ENCODE measurements at places on chromosomes 7 and 10. TPM values are rescaled to one million over a fixed set of nuclear protein-coding genes. Genes with fewer than 3 reads are reported as not detected.

The CALHM1 gene
- total RNA-seq = not detected

The CRHR2 gene
- total RNA-seq = not detected

The CYP26C1 gene
- total RNA-seq = not detected

The ZNF800 gene
- 29.2 TPM for total RNA-seq

The BLNK gene
- 1.8 TPM for total RNA-seq

The SGPL1 gene
- 22.2 TPM for total RNA-seq

DNA sequence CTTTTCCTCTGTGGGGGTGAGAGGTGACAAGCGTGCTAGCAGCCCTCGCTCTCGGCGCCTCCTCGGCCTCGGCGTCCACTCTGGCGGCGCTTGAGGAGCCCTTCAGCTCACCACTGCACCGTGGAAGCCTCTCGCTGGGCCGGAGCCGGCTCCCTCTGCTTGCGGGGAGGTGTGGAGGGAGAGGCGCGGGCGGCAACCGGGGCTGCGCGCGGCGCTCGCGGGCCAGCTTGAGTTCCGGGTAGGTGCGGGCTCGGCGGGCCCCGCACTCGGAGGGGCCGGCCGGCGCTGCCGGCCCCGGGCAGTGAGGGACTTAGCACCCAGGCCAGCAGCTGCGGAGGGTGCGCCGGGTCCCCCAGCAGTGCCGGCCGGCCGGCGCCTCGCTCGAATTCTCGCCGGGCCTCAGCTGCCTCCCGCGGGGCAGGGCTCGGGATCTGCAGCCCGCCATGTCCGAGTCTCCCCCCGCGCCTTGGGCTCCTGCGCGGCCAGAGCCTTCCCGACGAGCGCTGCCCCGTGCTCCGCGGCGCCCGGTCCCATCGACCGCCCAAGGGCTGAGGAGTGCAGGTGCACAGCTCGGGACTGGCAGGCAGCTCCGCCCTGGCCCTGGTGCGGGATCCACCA, 352.8 kb upstream of the PODXL start:
- H3K27ac ChIP-seq = peak overlapping the region; percentile 28
- peaks cover 9% of the 10 kb centered on the region for H3K4me1 ChIP-seq
- DNase-seq = no peak
- peak overlapping the region; percentile 31 for H3K4me3 ChIP-seq
- H3K36me3 ChIP-seq = no peaks in the 10 kb centered on the region

- no peak for DNase-seq
- H3K36me3 ChIP-seq = peaks cover 4% of the 10 kb centered on the region
- no peak overlapping the region for H3K27ac ChIP-seq
- H3K4me3 ChIP-seq = no peak overlapping the region
- no peaks in the 10 kb centered on the region for H3K27me3 ChIP-seq
These were observed 79.6 kb downstream of the ZNRF2 start for GRCh38 chr7:30363778-30364563.

DNA sequence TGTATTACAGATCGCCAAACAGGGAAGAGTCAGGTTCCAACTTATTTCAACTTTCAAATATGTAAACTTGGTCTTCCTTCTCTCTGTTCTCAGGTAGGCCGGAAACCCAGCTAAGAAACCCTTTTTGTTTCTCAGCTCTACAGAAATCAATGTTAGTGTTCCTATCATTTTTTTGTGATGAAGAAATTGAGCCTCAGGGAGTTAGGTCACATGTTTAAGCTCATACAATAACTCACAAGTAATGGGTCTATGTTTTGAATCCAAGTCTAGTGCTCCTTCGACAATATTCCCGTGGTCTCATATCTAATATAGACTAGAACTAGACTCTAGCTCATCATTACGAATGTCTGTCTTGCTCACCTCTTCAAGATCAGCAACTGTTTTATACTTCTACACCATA, 22.3 kb downstream of the DENND2A start:
- H3K4me1 ChIP-seq = no peaks in the 10 kb centered on the region
- H3K27me3 ChIP-seq = no peaks in the 10 kb centered on the region
- no peaks in the 10 kb centered on the region for H3K36me3 ChIP-seq
- no peak overlapping the region for H3K27ac ChIP-seq

DNA sequence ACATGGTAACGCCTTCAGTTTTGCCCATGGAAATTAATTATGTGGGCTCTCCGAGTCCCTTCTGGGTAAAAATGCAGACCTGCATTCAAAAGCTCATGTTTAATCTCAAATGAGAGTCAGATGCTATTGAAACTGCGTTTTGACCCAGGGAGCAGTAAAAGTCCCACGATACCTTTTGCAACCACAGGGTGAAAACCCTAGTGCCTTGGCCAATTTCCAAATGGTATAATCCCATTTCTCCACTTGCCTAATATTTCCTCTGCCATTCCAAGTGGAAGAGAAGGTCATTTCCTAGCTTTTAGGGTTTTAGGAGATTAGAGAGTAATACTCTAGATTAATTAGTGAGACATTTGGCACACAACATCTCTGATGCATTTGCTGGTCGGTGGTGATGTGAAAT, 132.5 kb downstream of the NRP1 start:
- no peak for DNase-seq
- no peaks in the 10 kb centered on the region for H3K4me1 ChIP-seq
- H3K27ac ChIP-seq = no peak overlapping the region
- H3K27me3 ChIP-seq = no peaks in the 10 kb centered on the region
- no peaks in the 10 kb centered on the region for H3K36me3 ChIP-seq

DNA sequence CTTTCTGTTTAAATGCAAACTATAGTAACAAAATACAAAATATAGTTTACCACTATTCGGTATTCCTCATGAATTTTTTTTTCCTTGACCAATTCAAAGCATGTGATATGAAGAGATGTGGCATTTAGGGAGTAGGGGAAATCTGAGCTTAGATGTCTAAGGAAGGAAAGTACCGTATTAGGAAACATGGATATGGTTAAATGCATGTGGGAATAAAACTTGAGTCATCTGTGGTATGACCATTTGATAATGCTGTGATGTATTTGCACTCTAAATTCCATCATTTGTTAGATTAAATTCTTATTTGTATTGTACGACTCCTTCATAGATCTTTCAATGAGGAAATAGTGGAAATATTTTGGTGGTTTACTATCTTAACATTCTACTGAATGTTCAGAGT, 19.7 kb downstream of the AHR start:
- no peak for DNase-seq
- H3K27ac ChIP-seq = no peak overlapping the region
- no peaks in the 10 kb centered on the region for H3K27me3 ChIP-seq

GRCh38 chr7:132518839-132519173, 57.5 kb downstream of the PLXNA4 start:
- no peak overlapping the region for H3K4me3 ChIP-seq
- H3K4me1 ChIP-seq = no peaks in the 10 kb centered on the region
- H3K27me3 ChIP-seq = no peaks in the 10 kb centered on the region
- no peaks in the 10 kb centered on the region for H3K36me3 ChIP-seq

- H3K27ac ChIP-seq = peak overlapping the region; percentile 86
- H3K36me3 ChIP-seq = peaks cover 35% of the 10 kb centered on the region
- no peaks in the 10 kb centered on the region for H3K27me3 ChIP-seq
- no peak for DNase-seq
- peaks cover 24% of the 10 kb centered on the region for H3K4me1 ChIP-seq
These were observed 4.4 kb downstream of the VIM start for GRCh38 chr10:17232276-17232960.

DNA sequence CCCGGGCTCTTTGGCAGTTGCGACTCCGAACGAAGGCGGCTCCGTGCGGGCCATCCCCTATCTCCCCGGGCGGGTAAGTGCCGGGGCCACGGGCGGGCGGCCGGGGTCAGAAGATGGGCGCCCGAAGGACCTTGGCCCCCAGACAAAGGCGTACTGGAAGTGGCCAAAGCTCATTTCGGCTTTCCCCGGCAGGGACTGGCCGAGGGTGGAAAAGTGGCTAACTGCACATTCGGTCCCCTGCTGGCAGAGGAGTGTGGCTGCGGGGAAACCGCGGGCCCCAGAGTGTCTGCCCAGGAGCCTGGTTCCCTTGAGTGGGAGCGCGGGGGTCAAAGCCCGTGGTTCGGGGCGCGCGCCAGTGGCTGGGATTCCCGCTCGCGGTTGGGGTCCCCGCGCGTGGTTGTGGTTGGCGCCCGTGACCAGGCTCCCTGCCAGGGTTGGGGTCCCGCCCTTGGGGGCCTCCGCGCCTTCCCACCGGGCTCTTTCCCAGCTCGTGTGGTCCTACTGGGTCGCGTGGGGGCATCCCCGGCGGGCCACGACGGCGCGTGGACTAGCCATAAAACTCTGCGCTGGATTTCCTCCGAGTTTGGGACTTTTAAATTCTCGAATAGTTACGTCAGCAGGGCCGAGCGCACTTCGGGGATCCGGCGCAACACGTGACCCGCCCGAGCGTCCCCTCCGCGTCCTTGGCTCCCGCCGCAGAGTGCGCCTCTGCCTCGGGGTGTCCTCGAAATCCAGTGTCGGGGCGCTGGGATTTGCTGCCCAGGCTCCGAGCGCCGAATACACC, 124.4 kb downstream of the TACC2 start:
- no peaks in the 10 kb centered on the region for H3K36me3 ChIP-seq
- H3K27ac ChIP-seq = peak overlapping the region; percentile 99
- H3K4me1 ChIP-seq = peaks cover 54% of the 10 kb centered on the region
- peak; percentile 95 for DNase-seq

- no peak for DNase-seq
- H3K4me3 ChIP-seq = no peak overlapping the region
- H3K27ac ChIP-seq = no peak overlapping the region
- H3K4me1 ChIP-seq = no peaks in the 10 kb centered on the region
- no peaks in the 10 kb centered on the region for H3K27me3 ChIP-seq
- peaks cover 25% of the 10 kb centered on the region for H3K36me3 ChIP-seq
These were observed 182.4 kb downstream of the CCDC3 start for GRCh38 chr10:12819071-12819470.

DNA sequence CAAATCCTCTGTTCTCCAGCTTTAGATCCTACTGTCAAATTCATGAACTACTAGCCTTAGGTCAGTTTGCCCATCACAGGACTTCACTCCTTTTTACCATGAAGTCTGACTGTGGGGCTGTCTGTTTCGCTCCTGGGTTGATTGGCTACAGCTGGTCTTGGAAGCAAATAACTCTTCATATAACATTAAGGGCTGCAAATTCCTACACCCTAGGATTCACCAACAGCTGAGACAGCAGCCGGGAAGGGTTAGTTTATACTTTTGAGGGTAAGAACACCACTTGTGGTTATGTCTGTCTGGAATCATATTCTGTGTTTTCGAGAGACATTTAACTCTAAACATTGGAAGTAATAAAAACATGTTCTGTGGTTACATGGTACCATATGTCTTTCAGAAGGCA, 55.9 kb upstream of the KIAA1217 start:
- no peaks in the 10 kb centered on the region for H3K4me1 ChIP-seq
- H3K4me3 ChIP-seq = no peak overlapping the region
- H3K27ac ChIP-seq = no peak overlapping the region
- H3K27me3 ChIP-seq = no peaks in the 10 kb centered on the region
- no peaks in the 10 kb centered on the region for H3K36me3 ChIP-seq
- no peak for DNase-seq

GRCh38 chr10:51075043-51075872, 971 bp downstream of the PRKG1 start:
- peak overlapping the region; percentile 68 for H3K4me3 ChIP-seq
- H3K4me1 ChIP-seq = peaks cover 39% of the 10 kb centered on the region
- no peak for DNase-seq
- no peaks in the 10 kb centered on the region for H3K36me3 ChIP-seq

DNA sequence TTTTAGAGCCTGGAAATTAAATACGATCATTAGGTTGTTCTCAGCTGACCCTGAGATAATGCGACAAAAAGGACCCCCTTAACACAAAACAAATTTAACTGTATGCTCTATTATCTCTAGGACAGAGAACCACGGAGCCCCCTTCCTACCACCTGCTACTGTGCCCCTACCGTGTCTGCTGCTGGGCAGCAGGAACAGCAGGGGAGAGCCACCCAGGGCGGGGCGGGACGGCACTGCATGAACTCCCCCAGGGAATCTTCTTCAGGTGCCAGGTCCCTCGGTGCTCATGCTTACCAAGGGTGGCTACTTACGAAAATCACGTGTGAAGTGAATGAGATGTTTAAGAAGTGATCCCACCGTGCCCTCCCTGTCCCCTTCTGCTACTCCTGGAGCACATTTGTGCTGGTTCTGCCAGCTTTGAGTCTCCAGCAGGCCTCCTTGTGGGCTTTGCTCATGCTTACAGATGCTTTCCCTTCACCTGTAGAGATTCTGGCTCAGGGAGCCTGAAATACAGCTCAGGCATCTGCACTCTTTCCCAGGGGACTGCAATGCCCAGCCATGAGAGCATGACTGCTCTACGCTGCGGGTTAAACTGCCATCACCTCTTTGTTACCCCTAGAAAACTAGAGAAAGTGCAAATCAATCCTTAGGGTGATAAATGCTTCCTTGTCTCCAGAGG, 59.9 kb downstream of the MRPL32 start:
- no peaks in the 10 kb centered on the region for H3K4me1 ChIP-seq
- H3K27ac ChIP-seq = no peak overlapping the region
- H3K36me3 ChIP-seq = no peaks in the 10 kb centered on the region
- DNase-seq = no peak

- H3K27ac ChIP-seq = no peak overlapping the region
- no peaks in the 10 kb centered on the region for H3K4me1 ChIP-seq
- no peak overlapping the region for H3K4me3 ChIP-seq
- no peaks in the 10 kb centered on the region for H3K27me3 ChIP-seq
- no peak for DNase-seq
These were observed 30.6 kb downstream of the TARP start for GRCh38 chr7:38242814-38243213.

Measured in sigmoid colon (tissue), 7 donors.